ENCODE measurements at places on chromosomes 6 and 20.

DNA sequence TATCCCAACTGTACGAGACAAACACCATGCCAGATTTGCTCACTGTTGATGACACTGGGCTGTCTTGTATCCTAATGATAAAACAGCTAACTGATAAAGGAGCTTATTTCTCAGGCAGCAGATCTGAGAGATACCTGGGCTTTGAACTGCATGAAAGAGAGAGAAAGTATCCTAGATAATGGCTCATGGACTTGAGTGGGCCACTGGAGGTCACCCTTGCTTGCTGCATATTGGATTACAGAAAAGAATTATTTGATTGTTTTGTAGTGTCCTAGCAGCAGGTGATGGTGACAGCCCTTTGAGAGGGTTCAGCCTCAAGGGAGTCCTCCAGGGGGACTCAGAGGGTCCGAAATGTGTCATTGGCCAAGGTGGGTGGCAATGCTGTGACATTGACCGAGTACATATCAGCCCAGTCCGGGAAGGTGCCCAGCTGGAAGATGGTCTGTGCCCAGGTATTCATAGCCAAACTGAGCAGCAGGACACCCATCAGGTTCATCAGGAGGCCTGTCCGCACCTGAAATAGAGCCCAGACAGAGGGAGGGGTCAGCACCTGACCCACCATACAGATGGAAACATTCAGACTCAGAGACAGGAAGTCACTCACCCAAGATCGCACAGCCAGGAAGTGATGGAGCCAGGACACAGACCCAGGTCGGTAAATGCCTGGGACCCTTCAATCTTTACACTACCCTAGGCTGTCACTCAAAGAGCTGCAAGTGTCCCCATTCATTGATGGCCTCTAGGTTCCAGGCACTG lies 9.4 kb upstream of the OCSTAMP start:
- DNase-seq, result peak; percentile 21

- DNase-seq, result no peak
These were observed 50.7 kb upstream of the PLEKHG1 start for GRCh38 chr6:150549007-150549406.

DNA sequence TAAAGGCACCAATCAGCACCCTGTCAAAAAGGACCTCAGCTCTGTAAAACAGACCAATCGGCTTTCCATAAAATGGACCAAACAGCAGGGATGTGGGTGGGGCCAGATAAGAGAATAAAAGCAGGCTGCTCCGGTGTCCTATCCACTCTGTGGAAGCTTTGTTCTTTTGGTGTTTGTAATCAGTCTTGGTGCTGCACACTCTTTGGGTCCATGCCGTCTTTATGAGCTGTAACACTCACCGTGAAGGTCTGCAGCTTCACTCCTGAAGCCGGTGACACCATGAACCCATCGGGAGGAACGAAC lies 7.3 kb upstream of the PXDC1 start:
- DNase-seq, result no peak

- DNase-seq, result no peak
These were observed 32.1 kb downstream of the LAMA4 start for GRCh38 chr6:112221981-112222852.

DNA sequence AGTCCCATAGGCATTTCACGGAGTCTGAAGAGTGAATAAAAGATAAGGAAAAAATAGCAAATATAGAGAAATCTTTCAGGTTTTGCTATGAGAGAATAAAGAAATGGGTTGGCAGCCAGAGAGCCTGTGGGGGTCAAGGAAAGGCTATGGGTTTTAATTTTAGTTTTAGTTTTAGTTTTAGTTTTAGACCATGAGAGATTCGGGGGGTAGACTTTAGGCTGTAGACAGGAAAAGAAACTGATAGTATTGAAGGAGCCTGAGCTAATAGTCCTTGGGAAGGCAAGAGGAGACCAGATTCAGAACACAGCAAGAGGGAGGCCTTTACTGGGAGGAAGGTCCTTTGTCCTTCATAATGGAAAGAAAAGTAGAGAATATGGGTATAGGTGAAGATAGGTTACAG lies 19.3 kb downstream of the DOP1A start:
- DNase-seq, result no peak

GRCh38 chr6:150967381-150967780 lies 101.9 kb downstream of the MTHFD1L start:
- DNase-seq, result no peak

GRCh38 chr20:36924167-36925045 lies 27.1 kb downstream of the SAMHD1 start:
- DNase-seq, result no peak

DNA sequence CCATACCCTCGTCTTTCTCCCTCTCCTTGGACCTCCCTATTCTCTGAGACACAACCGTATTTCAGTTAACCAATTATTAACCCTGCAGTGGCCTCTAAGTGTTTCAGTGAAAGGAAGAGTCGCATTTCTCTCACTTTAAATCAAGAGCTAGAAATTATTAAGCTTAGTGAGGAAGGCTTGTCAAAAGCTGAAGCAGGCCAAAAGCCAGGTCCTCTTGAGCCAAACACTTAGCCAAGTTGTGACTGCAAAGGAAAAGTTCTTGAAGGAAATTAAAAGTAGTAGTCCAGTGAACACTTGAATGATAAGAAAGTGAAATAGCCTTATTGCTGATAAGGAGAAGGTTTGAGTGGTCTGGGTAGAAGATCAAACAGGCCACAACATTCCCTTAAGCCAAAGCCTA lies 58.3 kb downstream of the SNX9 start:
- no peak for DNase-seq

GRCh38 chr6:159981403-159982245 lies 12.7 kb downstream of the IGF2R start:
- no peak for DNase-seq
